ENCODE measurements at places on chromosomes 1 and 21.

- DNase-seq, result no peak
Measured at GRCh38 chr1:91847851-91848250, 38.1 kb downstream of the TGFBR3 start.

DNA sequence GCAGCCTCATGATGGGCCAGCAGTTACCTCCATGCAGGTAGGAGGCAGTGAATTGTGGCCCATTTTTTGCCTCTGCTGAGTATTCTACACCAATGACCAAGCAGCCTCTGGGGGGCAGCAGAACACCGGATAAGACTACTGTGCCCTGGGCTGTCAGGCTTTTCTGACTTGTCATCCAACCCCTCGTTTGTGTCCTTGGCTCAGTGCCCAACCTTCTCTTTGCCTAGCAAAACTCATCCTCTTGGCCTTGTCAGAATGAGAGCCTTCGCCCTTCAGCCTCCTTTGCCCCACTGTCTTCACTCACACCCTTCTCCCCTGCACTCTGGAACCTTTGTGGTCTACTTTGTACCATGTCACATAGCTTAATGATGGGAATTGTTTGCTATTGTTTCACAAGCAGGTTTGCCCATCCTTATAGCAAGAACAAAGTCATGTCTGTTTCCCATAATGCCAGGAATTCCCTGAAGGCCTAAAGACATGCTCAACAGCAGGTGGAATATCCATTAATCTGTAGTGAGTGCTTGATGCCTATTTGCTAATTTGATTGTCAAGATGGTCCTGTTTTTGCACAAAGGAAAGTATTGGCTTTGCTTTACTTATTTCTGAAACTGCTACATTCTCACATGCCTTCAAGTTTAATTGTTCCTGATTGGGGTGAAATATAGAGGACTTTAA, 255.9 kb downstream of the HHAT start:
- DNase-seq, result peak; percentile 91

DNA sequence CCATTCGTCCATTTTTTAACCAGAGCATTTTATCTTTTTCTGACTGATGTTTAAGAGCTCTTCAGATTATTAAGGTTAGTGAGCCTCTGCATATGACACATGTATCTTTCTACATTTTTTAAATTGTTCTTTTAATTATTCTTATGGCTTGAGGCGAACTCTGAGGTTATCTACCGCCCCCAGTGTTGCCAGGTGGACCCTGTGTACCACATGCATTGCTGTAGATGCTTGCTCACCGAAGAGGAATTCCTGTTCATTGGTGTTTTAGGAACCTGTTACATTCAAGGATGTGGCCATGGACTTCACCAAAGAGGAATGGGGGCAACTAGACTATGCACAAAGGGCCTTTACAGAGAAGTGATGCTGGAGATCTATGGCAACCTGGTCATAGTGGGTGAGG, 31.8 kb downstream of the ZNF684 start:
- no peak for DNase-seq

- peak; percentile 59 for DNase-seq
Measured at GRCh38 chr1:16088351-16088911, 15.0 kb upstream of the FAM131C start.

DNA sequence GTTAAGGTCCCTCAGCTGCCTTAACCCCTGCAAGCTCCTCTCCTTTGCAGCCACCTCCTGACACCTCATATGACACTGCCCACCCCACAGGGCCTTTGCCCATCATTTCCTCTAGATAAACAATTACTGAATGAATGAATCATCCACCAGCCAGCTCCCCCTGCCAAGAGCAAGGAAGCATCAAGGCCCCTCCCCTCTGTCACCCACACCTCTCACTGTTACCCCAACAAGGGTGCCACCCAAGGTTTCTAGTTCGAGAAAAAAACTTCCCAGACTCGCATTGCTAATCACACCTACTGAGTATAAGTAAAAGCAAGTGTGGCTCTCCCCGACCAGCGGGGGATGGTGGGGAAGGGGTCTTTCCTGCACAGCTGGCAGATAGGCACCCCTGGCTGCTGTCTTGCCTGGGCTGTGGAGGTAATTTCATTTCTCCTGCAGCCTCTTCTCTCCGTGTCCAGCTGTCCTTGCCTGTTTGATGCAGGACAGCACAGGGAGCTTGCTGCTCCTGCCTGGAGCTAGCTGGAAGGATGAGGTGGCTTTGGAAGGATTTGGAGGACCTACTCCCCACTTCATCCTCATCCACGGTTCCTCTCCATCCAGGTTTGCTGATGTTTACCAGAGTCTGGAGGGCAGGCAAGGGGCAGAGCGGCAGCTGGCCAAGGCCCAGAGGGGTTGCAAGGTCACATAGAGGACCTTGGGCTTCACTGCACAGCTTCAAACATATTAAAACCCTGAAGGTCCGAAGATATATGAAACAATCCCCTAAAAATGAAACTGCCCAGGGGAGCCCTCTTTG, 33.1 kb upstream of the LBR start:
- DNase-seq, result peak; percentile 54

DNA sequence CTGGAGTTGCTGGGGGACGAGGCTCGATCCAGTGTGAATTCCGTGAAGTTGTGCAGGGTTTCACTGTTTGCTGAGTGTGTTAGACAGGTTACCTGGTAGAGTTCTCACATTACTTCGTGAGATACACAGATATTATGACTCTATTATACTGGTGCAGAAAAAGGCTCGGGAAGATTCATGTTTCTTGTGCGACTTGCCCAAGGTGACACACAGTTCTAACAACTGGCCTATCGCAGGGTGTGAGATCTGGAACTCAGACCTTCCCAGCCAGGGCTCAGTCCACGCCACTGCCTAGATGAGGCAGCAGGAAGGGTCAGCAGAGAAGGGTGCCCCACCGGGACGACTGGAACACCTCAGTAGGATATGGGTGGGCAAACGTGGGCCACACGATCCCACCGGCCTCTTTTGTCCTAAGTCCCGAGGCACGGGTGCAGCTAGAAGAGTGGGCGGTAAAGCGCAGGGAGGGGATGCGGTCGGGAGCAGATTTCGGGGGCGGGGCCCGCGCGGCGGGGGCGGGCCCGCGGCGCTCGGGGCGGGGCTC, 296 bp upstream of the RNPEP start:
- peak; percentile 87 for DNase-seq

DNA sequence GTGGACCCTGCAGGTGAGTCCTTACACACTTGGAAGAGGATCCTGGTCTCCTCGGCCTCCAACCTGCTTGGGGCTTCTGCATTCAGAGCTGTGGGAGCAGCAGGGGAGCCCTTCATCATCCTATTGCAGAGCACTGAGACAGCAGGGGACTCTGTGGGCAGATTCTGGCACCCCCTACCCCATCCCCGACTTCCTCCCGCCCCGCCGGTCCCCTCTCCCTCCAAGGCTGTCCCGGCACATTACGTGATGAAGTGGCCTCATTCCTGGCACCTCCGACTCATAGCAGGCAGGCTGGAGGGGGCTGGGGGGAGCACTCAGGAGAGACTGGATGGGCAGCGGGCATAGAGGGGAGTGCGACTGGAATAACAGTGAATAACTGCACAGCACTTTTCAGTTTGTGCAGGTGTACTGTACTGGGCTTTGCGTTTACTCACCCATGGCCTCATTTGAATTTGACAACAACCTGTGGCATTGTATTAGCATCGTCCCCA, 394.1 kb downstream of the MATN1 start:
- no peak for DNase-seq

GRCh38 chr1:42737257-42737656, 2.8 kb downstream of the CLDN19 start:
- no peak for DNase-seq

DNA sequence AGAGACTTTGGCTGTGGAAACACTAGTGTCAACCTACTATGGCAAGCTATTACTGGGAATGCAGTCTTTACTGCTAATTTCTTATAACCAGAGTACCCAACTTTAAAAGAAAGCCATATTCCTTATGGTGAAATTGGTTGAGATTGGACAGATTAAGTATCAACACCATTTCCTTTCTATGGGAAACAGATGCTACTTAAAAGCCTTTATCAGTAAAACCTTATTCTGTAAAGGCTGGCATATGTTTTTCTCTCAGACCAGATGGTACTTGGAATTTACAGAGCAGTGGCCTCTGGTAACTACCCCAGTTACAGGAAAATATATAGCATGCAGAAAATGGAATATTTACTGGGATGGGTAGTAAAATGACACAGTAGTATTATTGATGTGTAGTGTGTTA, 18.8 kb downstream of the IFI44 start:
- no peak for DNase-seq
